ENCODE measurements at places on chromosomes 3 and 15. TPM values are rescaled to one million over a fixed set of nuclear protein-coding genes. Genes with fewer than 3 reads are reported as not detected.

GP5 gene
- total RNA-seq, result under 0.01 TPM

GRCh38 chr3:117473981-117474538 is 764.5 kb downstream of the TUSC7 start:
- no peak for DNase-seq

GRCh38 chr3:115233021-115233420 is 85.9 kb upstream of the ZBTB20 start:
- no peak for DNase-seq

GRCh38 chr15:37112171-37112570 is 11.8 kb upstream of the MEIS2 start:
- no peak for DNase-seq

- DNase-seq, result no peak
These were observed 3.0 kb upstream of the TLE3 start for GRCh38 chr15:70100474-70101341.

FGF12 gene
- total RNA-seq, result 0.13 TPM

CD200 gene
- 0.13 TPM for total RNA-seq

Data from bronchial epithelial cell (primary cell).